GOT3 (cell line): ENCODE measurements at places on chromosomes 13 and 19.

- no peak for DNase-seq
These were observed 1191.4 kb downstream of the UQCRFS1 start for GRCh38 chr19:28021259-28022185.

DNA sequence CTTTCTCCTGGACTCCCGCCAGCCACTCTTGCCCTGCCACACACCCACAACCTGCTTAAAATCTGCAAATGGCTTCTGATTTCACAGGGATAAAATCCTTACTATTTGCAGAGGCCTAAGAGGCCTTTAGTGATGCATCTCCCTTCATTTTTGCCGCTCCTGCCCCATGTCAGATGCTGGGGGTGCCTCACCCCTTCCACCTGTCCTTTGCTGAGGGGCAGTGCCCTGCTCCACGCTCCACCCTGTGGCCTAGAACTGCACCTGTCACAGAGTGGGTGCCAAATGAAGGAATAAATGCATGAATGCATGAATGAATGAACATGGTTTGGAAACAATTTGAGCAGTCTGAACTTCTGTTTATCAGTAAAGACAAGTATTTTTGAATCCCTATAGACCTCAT, 34.1 kb upstream of the UQCRFS1 start:
- DNase-seq = no peak

DNA sequence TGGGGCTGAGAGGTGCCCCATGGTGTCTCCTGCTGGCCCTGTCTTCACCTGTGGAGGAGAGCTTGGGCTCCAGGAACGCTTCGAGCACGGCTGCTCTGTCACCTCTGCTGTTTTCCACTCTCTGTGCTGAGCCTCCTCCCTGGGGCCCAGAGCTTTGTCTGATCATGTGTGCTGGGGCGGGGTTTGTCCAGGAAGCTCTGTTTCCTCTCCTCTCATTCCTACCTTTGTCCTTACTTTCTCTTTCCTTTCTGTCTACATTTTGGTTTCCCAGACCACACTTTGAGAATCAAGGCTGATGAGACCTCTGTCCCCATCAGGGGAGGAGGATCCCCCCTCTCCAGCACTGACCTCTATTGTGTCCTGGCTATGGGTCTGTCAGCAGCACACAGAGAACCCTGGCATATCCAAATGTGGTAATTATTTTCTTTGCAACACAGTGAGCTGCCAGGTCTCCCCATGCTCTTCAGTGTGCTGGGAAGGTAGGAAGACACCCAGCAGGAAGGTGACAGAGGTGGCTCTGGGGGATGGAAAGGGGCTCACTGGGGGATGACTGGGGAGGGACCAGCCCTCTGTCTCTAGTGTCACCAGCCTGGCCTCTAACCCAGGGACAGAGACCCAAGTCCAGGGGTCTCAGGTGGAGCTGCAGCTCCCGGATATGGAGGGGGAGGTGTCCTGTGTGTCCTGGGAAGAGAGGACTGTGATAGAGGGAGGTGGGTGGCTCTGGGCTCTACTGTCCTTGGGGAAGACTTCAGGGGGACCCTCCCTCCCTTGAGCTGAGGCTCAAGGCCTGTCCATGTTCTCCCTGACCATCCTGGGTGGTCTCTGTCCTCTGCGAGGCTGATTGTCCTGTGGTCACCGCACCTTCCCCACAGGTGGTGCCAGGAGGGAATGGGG, at the start of gene CEACAM1:
Gene CEACAM1 (minus strand): TSS at position 128 of the 894 bp plus-strand sequence. CDS start 107 bp downstream, at position 21.
- no peak for DNase-seq

DNA sequence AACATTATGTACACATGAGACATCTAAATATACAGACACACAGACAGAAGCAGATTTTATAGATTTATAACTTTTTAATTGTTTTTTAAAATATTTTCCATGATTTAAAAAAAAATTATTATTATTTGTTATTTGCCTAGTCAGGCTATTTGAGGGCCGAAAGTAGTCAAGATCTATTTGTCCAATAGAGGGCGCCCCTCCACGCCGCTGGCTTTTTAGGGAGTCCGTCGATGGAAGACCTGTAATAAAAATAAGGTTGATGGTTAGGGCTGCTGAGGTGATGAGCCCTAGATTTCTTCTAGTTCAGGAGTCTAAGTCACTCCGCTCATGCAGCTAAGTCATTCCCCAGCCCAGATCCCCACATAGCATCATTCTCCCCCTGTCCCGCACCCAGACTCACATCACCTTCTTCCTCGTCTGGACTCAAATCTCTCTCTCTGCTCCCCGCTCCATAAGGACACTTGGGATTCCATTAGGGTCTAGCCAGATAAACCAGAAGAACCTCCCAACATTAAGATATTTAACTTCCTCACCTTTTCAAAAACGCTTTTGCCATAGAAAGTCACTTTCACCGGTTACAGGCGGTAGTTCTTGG, 33.9 kb upstream of the CEACAM21 start:
- no peak for DNase-seq

DNA sequence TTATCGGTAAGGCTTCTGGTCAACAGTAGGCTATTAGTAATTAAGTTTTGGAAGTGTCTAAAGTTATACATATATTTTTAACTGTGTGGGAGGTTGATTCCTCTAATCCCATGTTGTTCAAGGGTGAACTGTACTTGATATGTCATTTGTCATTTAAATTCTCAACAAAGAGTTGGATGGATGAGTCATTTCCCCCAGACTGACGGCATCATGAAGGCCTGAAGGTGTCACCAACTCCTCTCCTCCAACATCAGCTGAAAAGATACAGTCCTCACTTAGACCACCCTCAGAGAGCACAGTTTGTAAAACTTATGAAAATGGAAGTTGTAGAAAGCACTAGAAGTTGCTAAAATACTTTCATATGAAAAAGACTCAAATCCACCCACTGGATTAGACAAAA, 48.8 kb downstream of the DCLK1 start:
- no peak for DNase-seq

GRCh38 chr19:36028313-36029041, 4.2 kb downstream of the CLIP3 start:
- no peak for DNase-seq

GRCh38 chr19:46303691-46304397, 7.0 kb downstream of the HIF3A start:
- no peak for DNase-seq

- DNase-seq = no peak
These were observed 225.2 kb downstream of the FOXO1 start for GRCh38 chr13:40440990-40441820.

GRCh38 chr13:80382576-80382975, 41.6 kb upstream of the SPRY2 start:
- DNase-seq = no peak

- DNase-seq = no peak
These were observed 1.2 kb downstream of the PTPRS start for GRCh38 chr19:5339198-5339949.

- no peak for DNase-seq
These were observed 14.9 kb upstream of the FEM1A start for GRCh38 chr19:4776436-4777211.

DNA sequence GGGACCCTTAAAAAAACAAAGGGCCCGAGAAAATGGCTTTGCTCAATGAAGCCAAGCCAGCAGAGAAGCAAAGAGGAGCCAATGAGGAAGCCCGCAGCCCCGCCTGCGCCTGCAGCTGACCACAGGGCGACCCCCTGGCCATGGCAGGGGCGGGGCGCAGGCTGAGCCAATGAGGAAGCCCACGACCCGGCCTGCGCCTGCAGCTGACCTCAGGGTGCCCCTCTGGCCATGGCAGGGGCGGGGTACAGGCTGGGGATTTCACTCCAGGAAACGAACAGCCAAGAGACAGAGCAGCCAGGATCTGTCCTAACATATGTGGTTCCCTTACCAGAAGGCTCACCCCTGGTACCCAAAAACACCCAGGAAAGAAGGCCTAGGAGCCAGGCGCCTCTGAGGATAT, 101.4 kb downstream of the STK24 start:
- DNase-seq = no peak

DNA sequence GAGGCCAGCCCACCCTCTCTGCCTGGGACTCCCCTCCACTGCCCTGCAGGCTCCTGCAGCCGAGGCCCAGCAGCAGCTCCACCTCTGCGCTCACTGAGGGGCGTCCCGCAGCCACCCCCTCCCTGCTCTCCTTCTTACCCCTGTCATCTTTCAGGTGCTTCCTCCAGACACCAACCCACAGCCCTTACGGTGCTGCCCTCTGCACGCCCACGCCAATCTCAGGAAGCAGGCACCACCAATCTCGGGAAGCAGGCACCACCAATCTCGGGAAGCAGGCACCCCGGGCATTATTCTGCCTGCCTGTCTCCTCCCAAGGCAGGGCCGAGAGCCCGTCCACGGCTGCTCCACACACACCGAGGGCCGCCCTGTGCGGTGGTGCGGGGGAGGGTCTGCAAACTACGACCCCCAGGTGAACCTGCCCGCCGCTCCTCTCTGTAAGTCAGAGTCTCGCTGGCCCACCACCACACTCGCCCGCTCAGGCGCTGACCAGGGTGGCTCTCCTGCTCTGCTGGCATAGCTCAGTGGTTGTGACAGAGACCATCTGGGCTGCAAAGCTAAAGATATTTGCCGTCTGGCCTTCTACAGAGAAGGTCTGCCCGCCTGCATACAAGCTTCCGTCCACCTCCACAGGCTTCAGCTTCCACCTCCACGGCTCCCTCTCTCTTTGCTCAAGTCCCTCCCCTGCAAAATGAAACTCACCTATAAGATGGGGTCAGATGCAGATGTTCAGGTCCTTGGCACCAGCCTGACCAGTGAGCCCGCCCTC, 2.9 kb downstream of the LSM7 start:
- no peak for DNase-seq

- DNase-seq = no peak
These were observed 13.5 kb upstream of the PLEKHF1 start for GRCh38 chr19:29651622-29652394.

DNA sequence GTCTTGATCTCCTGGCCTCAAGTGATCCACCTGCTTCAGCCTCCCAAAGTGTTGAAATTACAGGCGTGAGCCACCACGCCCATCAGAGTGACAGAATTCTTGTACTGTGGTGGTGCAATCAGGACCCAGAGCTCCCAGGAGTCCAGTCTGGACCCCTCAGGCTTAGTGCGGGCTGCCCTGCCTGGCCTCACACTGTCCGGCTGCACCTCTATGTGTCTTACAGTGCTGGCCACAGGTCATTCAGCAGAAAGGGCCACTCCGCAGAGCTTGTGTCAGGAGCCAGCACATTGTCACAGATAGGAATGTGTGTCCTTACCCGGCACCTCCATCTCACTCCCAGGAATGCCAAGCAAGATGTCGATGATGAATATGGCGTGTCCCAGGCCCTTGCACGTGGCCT, 49.2 kb downstream of the SMARCA4 start:
- no peak for DNase-seq

DNA sequence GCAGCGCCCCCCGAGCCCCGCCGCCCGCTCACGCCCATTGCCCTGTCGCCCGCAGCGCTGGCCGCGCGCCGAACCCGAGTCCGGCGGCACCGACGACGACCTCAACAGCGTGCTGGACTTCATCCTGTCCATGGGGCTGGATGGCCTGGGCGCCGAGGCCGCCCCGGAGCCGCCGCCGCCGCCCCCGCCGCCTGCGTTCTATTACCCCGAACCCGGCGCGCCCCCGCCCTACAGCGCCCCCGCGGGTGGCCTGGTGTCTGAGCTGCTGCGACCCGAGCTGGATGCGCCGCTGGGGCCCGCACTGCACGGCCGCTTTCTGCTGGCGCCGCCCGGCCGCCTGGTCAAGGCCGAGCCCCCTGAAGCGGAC, 518 bp downstream of the KLF2 start:
- DNase-seq = no peak
